Activated CD8-positive, alpha-beta T cell treated with anti-CD3 and anti-CD28 coated beads for 36 hours (primary cell): ENCODE measurements at places on chromosomes 16 and 17. TPM values are rescaled to one million over a fixed set of nuclear protein-coding genes. Genes with fewer than 3 reads are reported as not detected.

DNA sequence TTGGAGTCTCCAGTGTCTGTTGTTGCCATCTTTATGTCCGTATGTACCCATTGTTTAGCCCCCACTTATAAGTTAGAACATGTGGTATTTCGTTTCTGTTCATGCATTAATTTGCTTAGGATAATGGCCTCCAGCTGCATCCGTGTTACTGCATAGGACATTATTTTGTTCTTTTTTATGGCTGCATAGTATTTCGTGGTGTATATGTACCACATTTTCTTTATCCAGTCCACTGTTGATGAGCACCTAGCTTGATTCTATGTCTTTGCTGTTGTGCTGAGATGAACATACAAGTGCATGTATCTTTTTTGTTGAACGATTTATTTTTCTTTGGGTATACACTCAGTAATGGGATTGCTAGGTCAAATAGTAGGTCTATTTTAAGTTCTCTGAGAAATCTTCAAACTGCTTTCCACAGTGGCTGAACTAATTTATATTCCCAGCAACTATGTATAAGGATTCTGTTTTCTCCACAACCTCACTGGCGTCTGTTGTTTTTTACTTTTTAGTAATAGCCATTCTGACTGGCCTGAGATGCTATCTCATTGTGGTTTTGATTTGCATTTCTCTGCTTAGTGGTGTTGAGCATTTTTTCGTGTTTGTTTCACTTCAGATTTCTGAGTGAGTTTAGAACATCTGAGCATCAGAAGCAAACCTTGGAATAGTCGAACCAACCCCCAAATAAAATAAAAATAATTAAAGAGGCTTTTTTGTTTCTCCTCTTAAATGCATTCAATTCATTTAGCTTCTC is 304.7 kb downstream of the ZFHX3 start:
- H3K27ac ChIP-seq: no peak overlapping the region
- DNase-seq: no peak
- H3K27me3 ChIP-seq: peaks cover 1% of the 10 kb centered on the region
- H3K4me3 ChIP-seq: no peak overlapping the region
- no peaks in the 10 kb centered on the region for H3K36me3 ChIP-seq

DNA sequence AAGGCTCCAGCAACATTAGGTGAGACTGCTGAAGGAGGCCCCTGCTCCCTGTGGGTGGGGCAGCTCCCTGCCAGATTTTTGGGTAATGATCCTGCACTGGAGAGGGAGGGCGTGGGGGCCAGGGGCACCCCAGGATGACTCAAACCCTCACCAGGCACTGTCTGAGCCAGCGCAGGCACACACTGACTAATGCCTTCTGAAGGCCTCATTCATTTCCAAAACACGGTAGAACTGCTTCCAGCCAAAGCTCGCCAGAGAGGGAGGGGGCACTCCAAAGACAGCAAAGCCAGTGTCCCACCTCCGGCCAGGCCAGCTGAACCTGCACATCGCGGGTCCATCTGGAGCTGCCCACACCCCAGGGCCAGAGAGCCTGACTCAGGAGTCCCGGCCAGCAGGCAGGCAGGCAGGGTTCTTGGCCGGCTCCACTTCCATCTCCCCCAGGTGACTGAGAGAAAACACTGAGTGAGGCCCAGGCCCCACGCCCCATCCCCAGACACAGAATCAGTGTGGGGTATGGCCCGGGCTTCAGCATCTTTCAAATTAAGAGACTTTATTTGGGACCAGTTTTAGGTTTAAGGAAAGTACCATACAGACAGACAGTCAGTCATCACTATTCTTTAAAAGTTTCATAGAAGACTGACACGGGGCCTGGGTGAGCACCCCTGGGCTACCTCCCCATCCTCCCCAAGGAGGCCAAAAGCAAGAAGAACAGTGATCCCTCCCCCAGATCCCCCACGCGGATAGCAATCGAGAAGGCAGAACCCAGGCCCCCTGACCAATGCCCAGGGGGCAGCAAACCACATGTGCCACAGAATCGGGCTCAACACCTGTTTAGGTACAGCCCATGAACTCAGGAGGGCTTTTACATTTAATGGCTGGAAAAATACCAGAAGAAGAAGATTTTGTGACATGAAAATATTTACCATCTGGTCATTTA is 2.3 kb downstream of the PIEZO1 start:
- H3K27ac ChIP-seq: peak overlapping the region; percentile 79
- no peaks in the 10 kb centered on the region for H3K36me3 ChIP-seq
- no peaks in the 10 kb centered on the region for H3K27me3 ChIP-seq
- peak overlapping the region; percentile 68 for H3K4me3 ChIP-seq
- peaks cover 43% of the 10 kb centered on the region for H3K4me1 ChIP-seq
- DNase-seq: peak; percentile 89

GRCh38 chr17:62819511-62820221 is 11.6 kb upstream of the MARCHF10 start:
- no peak overlapping the region for H3K4me3 ChIP-seq
- DNase-seq: no peak
- H3K36me3 ChIP-seq: no peaks in the 10 kb centered on the region
- peaks cover 3% of the 10 kb centered on the region for H3K4me1 ChIP-seq
- H3K27me3 ChIP-seq: peaks cover 7% of the 10 kb centered on the region

DNA sequence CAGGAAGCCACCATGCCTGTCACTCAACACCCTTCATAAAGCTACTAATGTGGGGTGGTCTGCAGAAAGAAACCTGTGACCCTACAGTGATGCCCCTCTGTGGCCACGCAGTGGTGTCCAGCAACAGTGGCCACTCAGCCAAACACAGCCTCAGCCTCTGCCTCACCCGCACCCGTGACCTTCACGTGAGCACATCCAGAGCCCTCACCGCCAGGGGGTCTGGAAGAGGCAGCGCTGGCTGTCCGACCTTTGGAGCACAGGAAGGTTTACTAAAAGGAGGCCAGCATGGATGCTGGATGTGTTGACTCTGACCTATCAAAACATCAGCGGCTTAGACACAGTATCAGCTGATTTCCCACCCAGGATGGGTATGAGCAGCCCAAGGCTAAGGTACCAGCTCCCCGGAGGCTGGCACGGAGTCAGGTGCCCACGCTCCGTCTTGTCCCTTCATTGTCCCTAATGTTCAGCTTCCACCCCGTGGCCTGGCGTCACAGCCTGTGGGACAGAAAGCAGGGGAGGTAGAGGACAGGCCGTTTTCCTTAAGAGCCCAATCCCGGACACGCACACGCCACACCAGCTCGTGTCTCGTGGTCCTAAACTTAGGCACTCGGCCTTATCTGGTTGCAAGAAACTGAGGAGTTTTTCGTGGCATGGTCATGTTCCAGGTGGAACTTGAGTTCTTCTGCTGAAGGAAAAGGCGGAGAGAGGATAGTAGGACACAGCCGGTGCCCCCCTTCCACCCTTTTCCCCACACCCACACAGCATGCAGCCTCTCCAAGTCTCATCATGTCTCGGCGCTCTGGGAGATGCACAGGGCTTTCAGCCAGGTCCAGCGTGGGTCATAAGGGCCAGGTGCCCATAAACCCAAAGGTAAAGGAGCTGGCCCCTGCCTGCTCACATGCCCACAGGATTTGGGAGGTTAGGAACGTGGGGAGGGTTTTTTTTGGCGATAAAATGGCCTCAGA is 49.7 kb upstream of the ENDOV start:
- no peak overlapping the region for H3K27ac ChIP-seq
- peaks cover 69% of the 10 kb centered on the region for H3K36me3 ChIP-seq
- H3K4me3 ChIP-seq: no peak overlapping the region
- DNase-seq: no peak
- H3K4me1 ChIP-seq: no peaks in the 10 kb centered on the region
- H3K27me3 ChIP-seq: no peaks in the 10 kb centered on the region

DNA sequence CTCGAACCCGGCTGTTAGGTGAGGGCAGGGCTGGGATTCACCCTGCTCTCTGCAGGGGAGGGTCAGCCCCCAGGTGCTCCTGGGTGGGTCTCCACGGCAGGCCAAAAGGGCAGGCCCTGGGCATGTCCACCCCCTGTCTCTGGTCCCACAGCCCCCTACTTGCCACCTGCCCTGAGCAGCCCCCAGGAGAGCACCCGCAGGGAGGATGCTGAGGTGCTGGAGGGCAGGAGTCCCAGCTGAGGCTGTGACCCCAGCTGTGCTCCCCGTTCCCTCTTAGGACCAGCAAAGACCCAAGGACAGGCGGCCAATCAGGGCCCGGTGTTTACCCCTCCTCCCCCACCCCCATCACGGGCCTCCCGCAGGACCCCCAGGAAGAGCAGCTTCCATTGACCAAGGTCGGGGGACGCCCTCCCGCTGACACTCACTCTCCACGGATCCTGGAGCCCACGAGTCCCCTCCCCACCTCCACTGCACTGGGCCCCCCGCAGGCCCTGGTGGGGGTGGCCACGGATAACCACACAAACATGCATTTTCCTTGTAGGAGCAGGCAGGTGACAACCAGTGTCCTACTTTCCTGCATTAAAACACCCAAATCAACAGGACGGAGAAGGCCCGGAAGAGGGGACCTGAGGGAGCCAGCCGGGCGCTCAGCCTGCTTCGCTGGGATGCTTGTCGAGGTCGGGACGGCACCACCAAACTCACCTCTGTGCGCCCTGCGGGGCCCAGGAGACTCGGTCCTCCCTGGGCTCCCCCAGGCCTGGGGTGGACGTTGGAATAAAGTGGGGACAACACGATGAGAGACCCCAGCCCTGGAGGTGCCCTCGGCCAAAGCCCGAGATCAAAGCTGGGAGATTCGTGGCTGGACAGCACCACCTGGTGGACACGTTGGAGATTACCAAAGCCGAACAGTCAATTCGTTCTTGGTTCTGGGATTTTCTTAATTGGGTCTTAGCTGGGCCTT is 22.5 kb upstream of the ENPP7 start:
- peaks cover 3% of the 10 kb centered on the region for H3K27me3 ChIP-seq
- no peaks in the 10 kb centered on the region for H3K4me1 ChIP-seq
- no peaks in the 10 kb centered on the region for H3K36me3 ChIP-seq
- H3K27ac ChIP-seq: no peak overlapping the region
- DNase-seq: peak; percentile 67

DNA sequence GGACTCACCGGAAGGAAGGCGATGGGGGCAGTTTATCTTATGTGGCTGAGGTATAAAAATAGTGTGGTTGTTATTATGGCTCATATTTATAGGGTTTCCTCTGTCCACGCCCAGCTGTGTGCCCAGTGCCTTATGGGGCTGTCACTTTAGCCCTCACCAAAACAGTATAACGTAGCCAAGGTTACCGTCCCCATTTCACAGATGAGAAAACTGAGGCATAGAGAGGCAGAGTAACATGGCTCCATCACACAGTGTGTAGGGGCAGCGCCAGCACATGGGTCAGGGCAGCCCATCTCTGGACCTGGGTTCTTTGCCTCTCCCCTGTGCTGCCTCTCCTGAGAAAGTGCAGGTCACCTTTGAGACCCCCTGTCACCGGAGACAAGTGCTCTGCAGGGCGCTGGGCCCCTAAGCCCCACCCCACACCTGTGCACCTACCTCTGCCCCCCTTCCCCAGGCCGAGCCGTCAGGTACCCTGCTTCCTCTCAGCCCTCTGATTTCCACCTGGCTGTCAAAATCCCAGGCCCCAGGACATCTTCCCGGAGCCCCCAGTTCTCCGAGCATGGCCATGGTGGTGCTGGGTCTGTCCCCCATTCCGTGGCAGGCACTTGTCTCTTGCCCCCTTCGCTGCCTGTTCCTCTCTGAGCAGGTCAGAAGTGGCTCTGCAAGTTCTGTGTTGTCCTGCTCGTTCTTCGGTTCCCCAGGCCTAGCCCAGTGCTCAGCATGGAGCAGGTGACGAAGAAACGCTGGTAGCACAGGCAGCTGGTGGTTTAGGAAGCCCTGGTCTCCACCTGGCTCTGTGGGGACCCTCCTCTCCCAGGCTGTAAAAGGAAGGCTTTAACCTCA is 7.2 kb downstream of the KIAA0513 start:
- no peak overlapping the region for H3K4me3 ChIP-seq
- no peaks in the 10 kb centered on the region for H3K27me3 ChIP-seq
- DNase-seq: no peak
- peaks cover 18% of the 10 kb centered on the region for H3K4me1 ChIP-seq

DNA sequence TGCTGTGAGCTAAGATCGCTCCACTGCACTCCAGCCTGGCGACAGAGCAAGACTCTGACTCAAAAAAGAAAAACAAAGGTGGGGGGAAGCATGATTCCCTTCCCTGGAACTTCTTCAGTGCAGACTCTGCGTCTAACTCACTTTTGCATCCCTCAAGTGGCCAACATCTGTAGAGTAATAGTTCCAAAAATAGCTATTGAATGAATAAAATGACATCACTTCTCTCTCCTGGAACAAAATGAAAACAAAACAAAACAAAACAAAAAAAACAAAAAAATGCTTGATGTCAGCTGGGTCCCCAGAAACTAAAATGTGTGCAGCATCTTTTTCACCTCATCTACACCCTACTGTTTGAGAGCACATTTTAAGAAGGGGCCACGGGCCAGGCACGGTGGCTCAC is 197.7 kb upstream of the NOG start:
- DNase-seq: no peak
- no peaks in the 10 kb centered on the region for H3K27me3 ChIP-seq
- no peaks in the 10 kb centered on the region for H3K36me3 ChIP-seq
- H3K4me1 ChIP-seq: no peaks in the 10 kb centered on the region
- H3K27ac ChIP-seq: no peak overlapping the region

Gene FBXO31
- 32.0 TPM for total RNA-seq

DNA sequence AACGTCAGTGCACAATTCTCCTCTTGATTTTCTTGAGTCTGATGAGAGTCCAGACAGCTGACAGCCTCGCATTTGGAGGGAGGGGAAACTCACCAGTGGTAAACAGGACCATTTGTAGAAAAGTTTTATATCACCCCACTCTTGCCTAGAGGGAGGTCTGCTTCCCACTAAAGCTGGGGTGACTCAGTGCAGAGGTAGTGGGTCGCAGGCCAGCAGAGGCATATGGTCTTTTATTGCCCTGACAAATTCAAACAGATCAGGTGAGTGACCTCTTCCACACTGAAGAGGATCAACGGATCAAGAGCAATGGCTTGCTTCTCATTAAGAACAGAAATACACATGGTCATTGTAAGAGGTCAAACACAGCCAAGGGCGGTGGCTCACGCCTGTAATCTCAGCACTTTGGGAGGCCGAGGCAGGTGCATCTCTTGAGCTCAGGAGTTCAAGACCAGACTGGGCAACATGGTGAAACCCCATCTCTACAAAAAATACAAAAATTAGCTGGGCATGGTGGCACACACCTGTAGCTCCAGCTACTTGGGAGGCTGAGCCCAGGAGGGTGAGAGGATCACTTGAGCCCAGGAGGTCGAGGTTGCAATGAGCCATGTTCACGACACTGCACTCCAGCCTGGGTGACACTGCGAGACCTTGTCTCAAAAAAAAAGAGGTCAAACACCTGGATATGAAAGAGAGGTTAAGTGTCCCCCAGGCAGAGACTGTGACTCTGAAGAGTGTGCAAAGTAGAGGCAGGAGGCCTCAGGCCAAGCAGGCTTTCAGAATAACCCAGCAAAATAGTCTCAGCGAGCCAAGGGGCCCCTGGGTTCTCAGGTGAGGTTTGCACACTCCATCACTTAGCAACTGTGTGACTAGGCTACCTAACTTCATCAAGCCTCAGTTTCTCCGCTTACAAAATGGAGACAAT is 56.5 kb upstream of the ERN1 start:
- H3K4me3 ChIP-seq: no peak overlapping the region
- H3K36me3 ChIP-seq: peaks cover 12% of the 10 kb centered on the region
- peaks cover 10% of the 10 kb centered on the region for H3K4me1 ChIP-seq
- no peak overlapping the region for H3K27ac ChIP-seq

GRCh38 chr16:46920402-46921068 is 36.4 kb downstream of the GPT2 start:
- no peaks in the 10 kb centered on the region for H3K27me3 ChIP-seq
- H3K36me3 ChIP-seq: peaks cover 35% of the 10 kb centered on the region
- H3K27ac ChIP-seq: no peak overlapping the region
- H3K4me1 ChIP-seq: no peaks in the 10 kb centered on the region
